ENCODE measurements at places on chromosomes 2 and 18.

GRCh38 chr2:203446071-203446481 lies 89.0 kb downstream of the RAPH1 start:
- no peak for DNase-seq

- no peak for DNase-seq
Observed at GRCh38 chr2:225938991-225939390, 539.5 kb downstream of the NYAP2 start.

GRCh38 chr2:73142937-73143336 lies 30.2 kb upstream of the RAB11FIP5 start:
- DNase-seq, result no peak

GRCh38 chr18:23583071-23583865 lies 3.0 kb downstream of the NPC1 start:
- no peak for DNase-seq

DNA sequence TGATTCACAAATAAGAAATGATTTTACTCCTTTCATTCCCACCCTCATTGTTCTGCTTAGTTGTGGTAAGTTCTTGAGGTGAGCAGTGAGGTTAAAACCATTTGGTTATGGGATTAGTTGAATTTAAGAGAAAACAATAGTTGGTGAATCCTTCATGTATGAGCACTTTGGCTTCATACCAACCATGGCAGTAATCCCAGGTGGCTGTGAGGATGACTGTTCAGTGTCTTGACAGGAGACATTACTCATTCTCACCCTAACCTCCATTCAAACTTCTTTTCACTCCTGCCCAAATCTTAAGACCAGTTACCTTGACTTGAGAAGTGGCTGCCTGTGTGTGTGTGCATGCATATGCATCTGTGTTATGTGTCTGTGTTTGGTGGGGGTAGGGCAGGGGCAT lies 143.1 kb downstream of the SETBP1 start:
- no peak for DNase-seq

GRCh38 chr2:138432971-138433370 lies 68.6 kb upstream of the SPOPL start:
- no peak for DNase-seq

DNA sequence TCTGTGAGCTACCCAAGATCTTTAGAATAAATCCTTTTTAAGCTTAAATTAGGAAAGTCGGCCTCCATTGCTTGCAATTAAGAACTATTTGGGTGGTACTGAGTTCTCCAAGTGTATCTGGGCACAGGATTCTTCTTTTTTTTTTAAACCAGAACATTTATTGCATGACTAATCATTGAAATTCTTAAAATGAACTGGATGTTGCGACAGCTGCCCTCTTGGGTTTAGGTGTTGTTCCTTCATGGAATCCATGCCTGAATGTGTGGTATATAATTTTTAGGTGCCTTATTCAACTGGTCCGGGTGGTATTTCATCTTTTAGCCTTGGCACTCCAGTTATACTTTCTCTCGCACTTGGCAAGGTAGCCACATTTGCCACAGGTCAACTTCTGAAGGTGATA lies 14.5 kb upstream of the KCNK3 start:
- no peak for DNase-seq

GRCh38 chr18:49879271-49879580 lies 65.9 kb upstream of the ACAA2 start:
- no peak for DNase-seq
